Skeletal muscle cell (primary cell): ENCODE measurements at places on chromosomes 7 and 10.
A peak's percentile ranks its signal among the peaks of the same experiment; 100 is the strongest.

DNA sequence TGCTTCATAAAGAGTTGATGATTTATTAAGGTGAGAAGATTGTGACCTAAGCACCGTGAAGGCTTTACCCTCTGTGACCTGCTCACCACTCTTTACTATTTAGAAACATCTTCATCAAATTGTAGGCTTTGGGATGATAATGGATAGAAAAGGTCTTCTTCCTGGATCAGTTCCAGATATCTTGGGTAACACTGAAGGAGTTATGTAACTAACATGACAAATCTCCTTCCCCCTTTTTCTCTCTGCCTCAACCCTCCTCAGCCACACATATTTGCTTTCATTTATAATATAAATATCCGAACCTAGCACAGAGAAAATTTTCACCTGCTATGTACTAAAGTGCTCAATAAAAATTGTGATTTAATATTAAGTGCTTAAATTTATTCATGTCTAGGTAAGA is 151.5 kb downstream of the FRMD4A start:
- no peak for DNase-seq

DNA sequence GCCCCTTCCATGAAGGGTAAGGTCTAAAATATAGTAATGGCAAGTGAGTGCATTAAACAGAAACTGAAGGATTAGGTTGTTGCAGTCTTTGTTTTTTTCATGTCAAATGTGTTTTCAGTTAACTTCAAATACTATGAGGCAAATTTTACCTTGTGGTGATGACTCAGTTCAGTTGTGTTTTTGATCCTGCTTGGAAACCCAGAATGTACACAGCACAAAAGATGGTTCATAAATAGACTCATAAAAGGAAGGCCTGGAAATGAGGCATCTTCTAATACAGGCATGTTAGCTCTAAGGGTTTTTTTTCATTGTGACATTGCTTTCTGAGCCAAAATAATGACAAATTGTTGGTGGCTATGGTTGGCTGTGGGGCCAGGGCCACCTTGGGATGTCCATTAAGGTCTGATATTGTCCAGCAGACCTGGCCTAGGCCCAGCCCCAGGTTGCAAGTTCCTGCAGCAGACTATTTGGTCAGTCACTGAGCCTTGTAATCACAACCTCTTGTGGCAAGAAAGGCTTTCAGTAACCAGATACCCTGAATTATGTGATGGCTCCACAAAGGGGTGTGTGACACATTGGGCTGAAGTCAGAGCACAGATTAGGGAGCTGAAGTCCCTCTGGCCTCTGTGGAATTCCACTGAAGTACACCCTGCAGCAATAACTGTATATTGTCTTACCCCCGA is 69.0 kb upstream of the SAMD8 start:
- DNase-seq: no peak

GRCh38 chr7:45001138-45001694 is 1.2 kb downstream of the CCM2 start:
- DNase-seq: no peak

- DNase-seq: no peak
These were observed 482.1 kb downstream of the DNAJB6 start for GRCh38 chr7:157818701-157819454.

- DNase-seq: no peak
These were observed 7.4 kb upstream of the ARID5B start for GRCh38 chr10:61894133-61894532.

DNA sequence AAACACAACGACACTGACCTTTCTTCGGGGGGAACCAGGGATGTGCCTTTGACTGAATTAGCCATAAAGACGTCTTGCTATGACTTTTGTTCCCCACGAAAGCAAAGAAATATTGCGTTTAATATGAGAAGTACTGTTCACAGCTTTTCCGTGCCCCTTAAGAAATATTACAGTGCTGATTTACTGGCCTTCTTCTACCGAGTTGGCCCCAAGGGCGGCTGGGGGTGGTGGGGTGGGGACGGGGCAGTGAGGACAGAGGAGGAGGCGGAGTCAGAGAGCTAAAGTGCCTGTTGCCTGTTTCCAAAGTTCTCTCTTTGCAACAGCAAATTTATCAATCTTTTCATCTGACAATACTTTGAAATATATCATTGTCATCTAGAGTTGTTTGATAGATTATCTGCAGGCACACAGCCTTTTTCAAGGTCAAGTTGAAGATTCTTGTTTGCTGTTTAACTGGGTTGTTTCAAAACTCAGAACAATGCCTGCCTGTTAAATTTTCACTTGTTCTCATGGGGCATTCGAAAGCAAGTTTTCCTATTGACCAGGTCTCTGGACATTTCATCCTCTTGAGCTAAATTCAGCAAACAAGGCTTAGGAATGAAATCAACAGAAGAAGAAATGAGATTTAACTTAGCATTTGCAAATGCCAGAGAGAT is 9.0 kb downstream of the PTF1A start:
- no peak for DNase-seq

DNA sequence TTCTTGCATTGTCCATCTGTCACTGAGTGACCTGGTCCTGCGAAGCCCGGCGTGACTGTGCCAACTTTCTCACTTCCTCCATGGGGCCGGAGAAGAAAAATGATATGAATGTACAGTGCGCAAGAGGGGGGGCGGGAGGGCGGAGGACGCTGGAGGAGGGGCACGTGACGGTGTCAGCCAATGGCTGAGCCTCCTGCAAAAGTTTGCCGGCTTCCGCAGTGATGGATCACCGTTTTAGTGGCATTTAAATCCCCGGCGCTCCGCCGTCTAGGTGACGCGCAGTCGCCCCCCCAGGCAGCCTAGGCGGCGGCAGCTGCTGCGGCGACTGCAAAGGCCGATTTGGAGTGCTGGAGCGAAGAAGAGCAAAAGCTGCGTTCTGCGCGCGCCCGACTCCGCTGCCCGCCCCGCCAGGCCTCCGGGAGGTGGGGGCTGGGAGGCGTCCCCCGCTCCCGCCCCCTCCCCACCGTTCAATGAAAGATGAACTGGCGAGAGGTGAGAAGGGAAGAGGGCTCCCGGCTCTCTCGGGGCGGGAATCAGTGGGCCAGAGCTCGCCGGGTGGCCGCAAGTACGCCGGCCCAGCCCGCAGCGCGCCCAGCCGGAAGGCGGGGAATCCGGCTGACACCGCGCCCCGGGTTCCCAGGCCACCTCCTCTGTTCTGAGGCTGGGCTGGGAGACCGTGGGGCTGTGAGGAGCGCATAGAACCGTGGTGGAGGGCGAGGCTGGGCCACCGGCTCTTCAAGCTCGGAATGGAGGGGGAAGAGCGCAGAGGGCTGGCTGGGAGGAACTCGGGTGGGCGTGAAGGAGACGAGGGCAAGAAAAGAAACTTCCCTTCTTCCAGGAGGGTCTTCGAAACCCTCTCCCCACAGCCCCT is at the start of gene HOXA1:
Gene HOXA1, minus strand, starts transcription at position 104 of the 871 bp plus-strand sequence. Its CDS starts 88 bp downstream, at position 16.
- peak; percentile 75 for DNase-seq

- no peak for DNase-seq
These were observed 234.4 kb upstream of the IMMP2L start for GRCh38 chr7:111796671-111797070.

DNA sequence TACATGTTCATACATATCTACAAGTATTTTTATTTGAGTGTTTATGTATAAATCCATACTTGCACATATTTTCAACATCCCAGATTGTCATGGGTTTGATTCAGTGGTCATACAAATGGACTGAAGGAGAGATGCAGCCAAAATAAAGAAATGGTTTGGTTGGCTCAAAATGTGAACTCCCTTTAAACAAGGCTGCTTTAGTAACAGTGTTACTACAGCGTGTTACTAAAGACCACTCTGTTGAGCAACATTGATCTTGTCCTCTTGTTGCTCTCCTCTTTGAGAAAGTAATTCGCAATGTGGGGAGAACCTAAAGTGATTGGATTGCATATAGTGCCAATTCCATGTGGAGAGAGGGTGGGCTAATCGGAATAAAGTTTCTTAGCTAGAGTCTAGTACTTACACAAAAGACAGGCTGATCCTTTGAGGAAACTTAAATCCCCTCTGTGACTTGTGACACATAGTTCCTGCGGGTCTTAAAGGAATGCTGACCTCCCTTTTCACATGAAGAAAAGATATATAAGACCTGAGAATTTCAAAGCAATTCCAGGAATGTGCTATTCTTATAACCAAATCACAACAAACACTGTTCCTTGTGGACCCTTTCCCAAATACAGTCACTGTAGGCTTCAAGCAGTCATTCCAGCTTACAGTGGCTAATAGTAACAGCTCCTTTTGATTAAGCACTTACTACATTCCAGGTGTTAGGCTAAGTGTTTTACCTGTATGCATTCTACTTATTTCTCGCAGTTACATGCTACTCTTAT is 144.3 kb downstream of the FZD1 start:
- DNase-seq: no peak

DNA sequence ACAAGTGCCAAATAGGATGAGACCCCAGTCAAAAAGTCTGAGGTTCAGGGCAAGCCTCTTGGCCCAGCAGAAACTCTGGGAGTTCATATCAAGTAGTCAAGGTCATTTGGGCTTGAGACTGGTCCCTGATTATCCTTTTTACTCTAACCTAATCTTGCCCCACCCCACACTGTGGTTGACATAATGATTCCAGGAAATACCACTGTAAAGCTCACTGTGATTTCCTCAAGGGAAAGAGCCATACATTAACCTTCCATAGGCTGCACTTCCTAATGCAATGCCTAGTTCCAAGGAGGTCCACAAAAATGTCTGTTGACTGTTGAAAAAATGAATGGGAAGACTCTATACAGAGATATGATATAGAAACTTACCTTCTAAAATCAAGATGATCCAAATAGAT is 52.9 kb upstream of the CHCHD3 start:
- no peak for DNase-seq

- DNase-seq: no peak
These were observed 42.0 kb upstream of the TARP start for GRCh38 chr7:38315410-38315809.

- no peak for DNase-seq
These were observed 94.5 kb downstream of the RELN start for GRCh38 chr7:103894656-103895596.

- no peak for DNase-seq
These were observed 95.3 kb upstream of the RET start for GRCh38 chr10:42981358-42982236.

DNA sequence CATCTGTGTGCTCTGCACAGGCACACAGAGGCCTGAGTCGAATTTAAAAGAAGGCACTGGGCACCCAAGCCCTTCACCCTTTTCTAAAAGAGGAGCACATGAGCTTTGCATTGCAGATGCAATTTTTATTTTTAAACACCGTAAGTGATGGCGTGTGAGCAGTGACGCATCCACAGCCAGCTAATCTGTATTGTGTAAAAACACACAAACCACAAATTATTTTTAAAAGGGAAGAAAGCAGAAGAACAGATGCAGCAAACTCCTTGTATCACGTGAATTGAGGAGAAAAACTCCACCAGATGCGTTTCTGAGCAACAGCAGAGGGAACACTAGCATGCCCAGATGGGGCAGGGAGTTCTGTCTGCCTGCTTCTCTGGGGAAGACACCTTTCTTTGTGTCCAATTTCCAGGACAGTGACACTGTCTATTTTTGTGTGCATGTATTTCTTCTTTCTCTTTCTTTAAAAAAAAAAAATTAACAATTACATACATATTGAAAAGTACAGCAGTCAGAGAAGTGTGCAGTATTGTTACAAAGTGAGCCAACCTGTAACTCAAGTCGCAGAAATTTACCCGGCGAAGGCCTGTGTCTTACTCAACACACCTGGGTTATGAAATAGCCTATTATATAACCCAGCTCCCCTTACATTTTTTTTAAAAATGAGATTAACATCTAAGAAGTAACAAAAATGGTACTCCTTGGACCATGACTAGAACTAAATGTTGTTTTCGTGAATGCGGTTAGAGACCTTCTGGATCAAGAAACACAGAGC is 39.2 kb downstream of the EEPD1 start:
- DNase-seq: peak; percentile 60

DNA sequence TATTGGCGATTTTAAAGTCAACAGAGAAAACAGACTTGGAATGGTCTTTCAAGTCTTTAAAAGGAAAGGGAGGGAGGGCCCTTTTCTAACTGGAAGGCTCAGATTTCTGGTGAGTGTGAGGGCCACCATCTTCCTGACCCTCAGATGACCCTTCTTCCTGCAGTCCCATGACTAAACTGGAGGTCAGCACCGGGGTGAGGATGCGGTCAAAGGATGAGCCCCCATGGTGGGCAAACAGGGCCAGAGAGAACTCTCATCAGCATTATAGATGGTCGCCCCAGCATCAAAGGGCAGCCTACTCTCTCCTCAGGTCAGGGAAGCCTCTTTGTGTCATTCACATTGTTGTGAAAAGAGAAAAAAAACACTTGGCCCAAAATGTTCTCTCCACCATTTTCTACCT is 219.2 kb downstream of the LRMDA start:
- DNase-seq: no peak

DNA sequence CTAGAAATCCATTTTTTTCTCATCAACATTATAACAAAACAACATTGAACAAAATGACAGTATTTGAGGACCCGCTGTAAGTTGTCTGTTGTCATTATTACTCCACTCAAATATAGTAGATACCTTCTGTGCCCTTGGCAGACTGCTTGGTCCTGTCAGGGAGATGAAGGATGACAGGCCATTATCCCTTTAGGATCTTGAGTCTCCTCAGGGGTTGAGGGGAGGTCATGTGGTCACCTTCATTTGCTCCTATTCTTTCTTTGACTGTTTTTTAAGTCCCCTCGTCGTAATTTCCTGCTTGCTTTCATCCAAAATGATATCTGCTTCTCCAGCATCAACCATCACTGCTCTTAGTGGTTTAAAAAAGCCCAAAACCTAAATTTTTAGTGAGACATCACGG is 2.6 kb upstream of the PIP4K2A start:
- DNase-seq: no peak

- no peak for DNase-seq
These were observed 220.5 kb upstream of the ETV1 start for GRCh38 chr7:14209896-14210484.

DNA sequence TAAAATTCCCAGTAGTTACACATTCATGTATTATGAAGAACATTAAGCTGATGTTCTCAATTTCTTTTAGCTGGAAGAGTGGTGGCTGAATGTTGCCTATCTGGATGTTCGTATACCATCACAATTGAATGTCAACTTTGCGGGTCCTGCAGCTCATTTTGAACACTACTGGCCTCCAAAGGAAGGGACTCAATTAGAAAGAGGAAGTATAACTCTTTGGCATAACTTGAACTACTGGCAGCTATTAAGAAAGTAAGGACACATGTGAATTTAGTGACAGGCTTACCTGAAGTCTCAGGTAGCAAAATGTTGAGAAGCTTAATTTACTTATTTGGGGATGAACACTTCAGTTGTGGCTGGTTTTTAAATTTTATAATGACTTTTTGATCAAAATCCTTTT is 15.9 kb downstream of the CROT start:
- DNase-seq: no peak

GRCh38 chr10:9253121-9253520 is 1198.6 kb downstream of the GATA3 start:
- DNase-seq: peak; percentile 3

DNA sequence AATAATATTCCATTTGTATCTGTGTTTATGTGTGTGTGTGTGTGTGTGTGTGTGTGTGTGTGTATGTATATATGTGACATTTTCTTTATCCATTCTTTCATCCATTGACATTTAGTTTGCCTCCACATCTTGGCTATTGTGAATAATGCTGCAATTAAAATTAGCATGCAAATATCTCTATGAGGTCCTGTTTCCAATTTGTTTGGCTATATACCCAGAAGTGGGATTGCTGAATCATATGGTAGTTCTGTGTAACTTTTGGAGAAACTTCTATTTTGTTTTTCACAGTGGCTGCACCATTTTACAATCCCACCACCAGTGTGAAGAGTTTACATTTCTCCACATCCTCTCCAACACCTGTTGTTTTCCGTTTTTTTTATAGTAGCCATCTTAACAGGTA is 53.1 kb downstream of the CH25H start:
- no peak for DNase-seq
